Activated T-cell treated with anti-CD3 and anti-CD28 coated beads, Interleukin-2, amount 50 U/mL, for 1 hour (primary cell): ENCODE measurements at places on chromosomes 2 and 18.

GRCh38 chr2:127226520-127227263 lies 6.6 kb upstream of the CYP27C1 start:
- no peak for DNase-seq

DNA sequence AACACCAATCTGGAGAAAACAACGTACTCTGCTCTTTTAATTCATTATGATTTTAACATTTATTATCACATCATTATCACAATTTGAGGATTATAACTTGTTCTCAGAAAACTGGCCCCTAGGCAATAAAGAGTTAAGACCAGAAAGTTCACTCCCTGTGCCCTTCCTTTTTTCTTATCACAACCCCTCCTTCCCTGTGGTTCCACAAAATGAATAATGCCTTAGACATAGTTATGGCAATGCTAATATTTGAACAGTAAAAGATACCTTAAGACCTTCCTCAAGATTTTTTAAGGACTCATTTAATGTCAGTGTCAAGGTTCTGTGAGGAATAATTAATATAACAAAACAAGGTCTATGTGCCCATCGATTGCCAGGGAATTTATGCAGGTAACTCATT lies 596.2 kb downstream of the ARHGAP15 start:
- DNase-seq = no peak

DNA sequence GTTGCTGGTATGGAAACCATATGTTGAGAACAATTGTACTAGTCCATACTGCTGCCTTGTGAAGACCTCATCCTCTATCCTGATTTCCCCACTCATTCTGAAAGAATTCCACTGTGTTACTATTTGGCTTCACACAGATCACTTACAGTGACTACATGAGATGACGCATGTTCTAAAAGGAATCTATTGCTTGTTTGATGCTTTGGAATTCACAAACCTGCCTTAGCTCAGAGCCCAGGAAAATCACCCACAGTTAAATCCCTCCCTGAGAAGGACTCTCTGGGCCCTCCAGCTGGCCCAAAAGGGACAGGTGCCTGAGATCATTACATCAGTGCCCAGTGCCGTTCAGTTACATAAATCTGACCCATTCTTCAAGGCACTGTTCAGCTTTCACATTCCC lies 45.3 kb downstream of the KLHL29 start:
- no peak for DNase-seq

- DNase-seq = peak; percentile 4
Observed at GRCh38 chr2:219037783-219038499, 3.4 kb downstream of the CFAP65 start.

DNA sequence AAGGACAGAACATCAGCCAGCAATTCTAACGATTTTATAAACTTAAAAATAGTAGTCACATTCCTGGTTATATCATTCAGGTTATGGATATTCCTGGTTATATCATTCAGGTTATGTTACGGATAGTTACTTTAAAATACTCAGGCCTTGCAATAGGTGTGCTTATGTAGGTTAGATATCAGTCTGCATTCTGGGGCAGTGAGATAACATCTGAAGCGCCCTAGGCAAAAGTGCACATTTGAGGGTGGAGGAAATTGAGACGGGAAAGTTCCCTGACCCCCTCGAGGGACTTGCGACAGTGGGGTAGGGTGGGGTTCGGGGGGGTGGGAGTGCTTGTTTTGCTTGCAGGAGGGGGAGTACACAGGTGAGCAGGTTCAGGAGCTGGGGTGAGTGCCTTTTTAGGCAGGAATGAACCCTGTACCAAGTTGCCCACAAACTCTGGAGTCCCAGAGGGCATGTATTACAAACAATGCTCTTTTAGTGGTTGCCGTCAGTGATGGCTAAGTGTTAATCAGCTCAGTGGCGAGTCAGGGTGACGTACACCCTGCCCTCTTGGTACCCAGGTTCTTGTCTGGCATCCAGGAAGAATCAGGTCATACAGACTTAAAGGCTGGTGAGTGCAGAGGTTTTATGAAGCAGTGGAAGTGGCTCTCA lies 31.8 kb downstream of the CREG2 start:
- DNase-seq = no peak

DNA sequence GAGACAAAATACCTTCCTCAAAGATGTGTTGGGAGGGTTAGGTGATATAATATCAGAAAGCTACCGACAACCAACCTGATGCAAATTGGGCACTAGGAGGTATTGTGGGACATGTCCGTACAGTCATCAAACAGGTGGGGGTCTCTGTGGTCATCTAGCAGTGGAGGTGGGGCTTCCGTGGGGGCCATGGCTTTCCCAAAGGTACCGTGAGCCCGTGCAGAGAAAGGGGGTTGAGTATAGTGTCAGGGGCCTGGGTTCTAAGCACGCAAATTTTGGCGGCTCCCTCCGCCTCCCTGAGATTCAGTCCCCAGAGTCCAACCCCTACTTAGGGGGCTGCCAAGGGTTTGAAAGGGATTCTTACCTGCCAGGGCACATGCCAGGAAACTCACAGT lies 32.6 kb downstream of the HJURP start:
- DNase-seq = no peak

- DNase-seq = no peak
Observed at GRCh38 chr2:5590886-5591285, 101.3 kb upstream of the SOX11 start.

DNA sequence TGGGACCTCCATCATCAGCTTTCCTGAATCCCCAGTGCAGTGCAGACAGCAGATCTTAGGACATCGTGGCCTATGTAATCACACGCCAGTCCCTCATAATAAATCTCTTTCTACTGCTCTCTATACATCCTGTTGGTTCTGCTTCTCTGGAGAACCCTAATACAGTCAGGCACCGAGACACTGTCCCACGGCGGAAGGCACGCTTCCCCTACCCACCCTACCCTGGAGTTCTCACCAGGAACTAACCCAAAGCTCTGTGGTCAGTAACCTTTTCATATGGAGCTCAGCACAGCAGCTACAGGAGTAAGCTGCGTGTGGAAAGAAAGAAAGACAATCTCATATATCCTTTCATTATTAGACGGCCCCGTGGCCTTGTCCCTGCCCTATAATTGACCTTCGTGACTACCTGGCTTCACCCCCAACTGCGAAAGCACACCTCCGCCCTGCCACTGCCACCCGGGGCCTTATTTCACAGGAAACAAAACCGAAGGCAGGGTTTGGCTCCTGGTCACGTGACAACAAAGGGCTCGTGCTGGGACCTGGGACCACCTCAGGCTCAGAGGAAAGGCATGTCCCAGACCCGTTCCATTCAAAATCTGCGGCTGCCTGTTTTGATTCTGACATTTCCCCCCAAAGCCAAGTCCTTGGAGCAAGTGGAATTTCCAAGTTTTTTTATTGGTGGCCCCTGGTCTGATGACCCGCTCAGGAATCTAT lies 99.7 kb upstream of the ODC1 start:
- no peak for DNase-seq

GRCh38 chr2:97751752-97752151 lies 38.4 kb downstream of the ZAP70 start:
- DNase-seq = no peak

- no peak for DNase-seq
Observed at GRCh38 chr2:230384986-230385385, 31.0 kb upstream of the SP100 start.

DNA sequence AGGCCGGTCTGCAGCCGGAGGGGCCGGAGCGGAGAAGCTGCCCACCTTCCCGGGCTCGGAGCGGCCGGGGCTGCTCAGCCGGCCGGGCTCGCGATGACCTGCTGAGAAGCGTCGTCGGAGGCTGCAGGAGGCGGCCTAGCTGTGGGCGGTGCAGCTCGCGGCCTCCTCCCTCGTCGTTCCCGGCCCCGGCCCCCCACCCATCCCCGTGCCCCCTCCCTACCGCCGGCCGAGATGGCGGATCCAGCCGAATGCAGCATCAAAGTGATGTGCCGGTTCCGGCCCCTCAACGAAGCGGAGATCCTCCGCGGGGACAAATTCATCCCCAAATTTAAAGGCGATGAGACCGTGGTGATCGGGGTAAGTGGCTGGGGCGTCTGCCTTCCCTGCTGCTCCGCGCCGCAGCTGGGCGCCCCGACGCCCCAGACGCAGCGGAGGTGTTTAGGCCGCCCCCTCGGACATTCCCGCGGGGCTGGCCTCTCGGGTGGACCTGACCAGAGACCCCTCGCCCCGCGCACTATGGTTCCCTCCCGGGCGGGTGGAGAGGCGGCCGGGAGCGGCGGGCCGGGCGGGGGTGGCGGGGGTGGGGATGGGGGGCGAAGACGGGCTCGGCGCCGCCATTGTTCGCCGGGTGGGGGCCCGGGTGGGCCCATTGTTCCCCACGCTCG lies 492 bp downstream of the KIF5C start:
- peak; percentile 38 for DNase-seq

DNA sequence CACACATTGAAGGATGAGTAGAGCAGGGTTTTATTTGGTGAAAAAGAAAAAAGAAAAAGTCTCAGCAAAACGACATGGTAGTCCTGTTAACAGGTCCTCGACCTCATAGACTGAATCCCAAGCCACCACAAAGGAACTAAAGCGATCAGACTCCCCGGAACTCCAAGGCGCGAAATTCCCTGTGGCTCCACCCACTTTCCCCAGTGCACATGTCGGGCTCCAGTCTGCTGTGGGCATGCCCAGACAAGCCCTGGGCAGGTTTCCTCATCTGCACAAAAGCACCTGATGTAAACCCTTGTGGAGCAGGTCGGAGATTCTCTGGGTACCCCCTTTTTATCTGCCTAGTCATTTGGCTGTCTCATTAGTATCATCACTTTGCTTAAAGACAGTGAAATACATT lies 170.7 kb upstream of the FSIP2 start:
- DNase-seq = no peak

DNA sequence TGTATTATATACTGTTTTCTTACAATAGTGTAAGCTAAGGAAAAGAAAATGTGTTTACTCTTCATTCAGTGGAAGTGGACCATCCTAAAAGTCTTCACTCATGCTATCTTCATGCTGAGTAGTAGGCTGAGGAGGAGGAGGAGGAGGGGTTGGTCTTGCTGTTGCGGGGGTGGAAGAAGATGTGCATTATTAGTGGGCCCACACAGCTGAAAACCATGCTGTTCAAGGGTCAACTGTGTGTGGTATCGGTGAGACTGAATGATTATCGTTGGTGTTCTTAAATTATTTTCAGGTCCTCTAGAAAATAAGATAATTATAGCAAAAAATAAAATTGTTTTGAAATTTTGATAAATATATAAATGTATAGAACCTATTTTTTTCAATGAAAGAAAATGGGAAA lies 22.0 kb downstream of the INSIG2 start:
- DNase-seq = no peak

DNA sequence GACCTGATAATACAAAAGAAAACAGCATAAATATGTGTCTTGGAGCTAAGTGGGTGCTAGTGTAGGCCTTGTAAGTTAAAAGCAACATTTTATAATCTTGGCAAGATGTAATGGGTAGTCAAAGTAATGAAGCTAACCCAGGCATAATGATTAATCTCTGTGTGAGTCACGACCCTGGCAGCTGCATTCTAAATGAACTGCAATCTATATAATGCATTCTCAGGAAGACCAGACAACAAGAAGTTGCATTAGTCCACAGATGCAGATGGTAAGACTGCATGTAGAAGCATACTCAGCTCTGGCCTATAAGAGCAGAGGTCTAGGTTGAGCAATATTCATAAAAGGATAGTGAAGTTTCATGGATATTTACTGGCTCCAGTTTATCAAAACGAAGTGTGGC lies 85.6 kb upstream of the ETAA1 start:
- DNase-seq = no peak

DNA sequence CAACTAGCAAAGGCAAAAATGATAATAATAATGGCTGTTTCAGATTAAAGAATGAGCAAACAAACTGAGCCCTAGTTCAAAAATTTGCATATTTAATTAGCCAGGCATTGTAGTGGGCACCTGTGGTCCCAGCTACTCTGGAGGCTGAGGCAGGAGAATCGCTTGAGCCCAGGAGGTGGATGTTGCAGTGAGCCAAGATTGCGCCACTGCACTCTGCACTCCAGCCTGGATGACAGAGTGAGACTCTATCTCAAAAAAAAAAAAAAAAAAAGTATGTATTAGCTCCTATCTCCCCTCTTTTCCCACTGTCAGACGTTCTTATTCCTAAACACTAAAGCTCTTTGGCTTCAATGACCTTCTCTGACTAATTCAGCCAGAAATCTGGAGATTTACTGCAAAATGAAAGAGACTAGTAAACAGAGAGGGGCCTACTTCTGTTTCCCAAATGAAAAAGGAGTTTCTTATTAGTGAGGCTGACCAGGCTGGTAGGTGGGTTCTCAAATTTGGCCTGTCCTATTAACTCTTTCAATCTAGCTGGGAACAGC lies 3.9 kb upstream of the SRBD1 start:
- no peak for DNase-seq
